ENCODE measurements at places on chromosomes 11 and 22.
A peak's percentile ranks its signal among the peaks of the same experiment; 100 is the strongest.

- DNase-seq: no peak
These were observed 67.0 kb downstream of the FANCF start for GRCh38 chr11:22558664-22559063.

DNA sequence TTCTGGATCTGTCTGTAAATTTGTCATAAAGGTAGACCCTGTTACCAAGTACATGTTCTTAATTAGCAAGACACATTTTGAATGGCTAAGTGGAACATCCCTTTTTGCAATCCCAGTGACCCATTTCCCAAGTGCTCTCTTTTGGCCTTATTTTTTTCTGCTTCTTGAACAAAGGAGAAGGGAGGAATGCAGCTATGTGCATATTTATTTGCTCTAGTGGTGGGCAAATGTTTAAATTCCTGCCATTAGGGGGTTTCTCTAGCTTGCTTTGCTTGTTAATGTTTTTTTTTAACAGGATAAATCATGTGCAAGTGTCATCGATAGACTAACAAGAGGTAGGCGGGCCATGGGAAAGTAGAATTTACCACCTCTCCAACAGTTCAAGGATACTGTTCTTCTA lies 135.7 kb downstream of the COMMD9 start:
- DNase-seq: no peak

DNA sequence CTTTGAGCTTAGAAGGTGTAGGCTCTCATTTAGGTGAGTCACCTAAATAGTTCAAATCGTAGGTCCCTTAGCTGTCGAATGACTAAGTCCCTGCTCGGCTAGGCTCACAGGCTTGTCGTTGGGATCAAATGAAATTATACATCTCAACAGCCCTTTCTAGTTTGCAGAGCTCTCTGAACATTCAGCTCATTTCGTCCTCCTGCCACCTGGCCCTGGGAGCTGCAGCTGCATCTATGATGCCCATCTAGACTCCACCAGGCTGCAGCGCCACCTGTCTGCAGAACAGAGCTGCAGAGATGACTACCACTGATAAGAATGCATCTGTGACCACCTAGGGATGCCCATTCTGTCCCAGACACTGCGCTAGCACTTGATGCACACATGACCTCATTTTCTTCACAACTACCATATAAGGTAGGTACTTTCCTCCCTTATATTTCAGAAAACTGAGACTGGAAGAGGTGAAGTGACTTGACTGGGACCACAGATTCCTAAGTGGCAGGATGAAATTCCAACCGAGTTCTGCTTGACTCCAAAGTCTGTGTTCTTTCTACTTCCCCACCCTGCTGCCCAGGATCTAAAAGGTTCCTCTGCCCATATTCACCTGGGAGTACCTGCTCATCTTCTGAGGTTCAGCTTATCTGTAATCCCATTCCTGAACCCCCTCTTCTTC lies 141.1 kb upstream of the NARS2 start:
- DNase-seq: peak; percentile 46

DNA sequence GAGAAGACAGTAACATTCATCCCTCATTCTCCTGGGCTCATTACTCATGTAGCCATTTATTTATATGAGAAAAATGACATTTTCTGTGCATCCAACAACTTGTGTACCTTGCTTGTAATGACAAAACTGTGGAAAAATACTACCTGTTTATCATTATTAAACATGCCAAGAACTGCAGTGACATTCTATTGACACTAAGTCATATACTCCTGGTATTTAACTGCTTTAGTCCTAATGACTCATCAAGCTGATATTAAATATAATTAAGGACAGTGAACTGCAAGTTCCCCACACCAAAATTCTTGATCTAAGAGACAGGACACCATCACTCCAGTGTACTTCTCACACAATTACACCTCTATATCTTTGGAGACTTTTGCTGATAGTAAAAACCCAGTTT lies 1328.7 kb upstream of the RAG2 start:
- no peak for DNase-seq

DNA sequence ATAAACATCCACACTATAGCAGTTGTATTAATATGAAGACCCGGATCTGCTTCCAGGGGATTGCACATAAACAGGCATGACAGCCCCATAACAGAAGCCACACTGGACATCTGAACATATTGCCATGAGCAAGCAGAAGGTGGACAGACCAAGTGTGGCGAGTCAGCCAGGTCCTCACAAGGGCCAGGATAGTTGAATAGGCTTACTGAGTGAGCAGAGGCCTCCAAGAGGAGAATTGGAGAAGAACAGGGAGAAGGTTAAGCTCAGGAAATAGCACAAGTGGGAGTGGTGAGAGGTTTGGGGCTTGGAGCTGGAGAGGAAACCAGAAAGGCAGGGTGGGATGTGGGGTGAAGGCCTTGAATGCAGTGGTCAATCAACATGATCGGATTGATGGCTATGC lies 10.8 kb downstream of the SLC35C1 start:
- DNase-seq: no peak

GRCh38 chr11:104105155-104105554 lies 58.8 kb downstream of the PDGFD start:
- DNase-seq: no peak

GRCh38 chr11:75476739-75477613 lies 44.0 kb upstream of the KLHL35 start:
- no peak for DNase-seq

All from right renal pelvis (tissue), 4 donors.